ENCODE measurements at places on chromosomes 3 and 15. TPM values are rescaled to one million over a fixed set of nuclear protein-coding genes. Genes with fewer than 3 reads are reported as not detected.
A peak's percentile ranks its signal among the peaks of the same experiment; 100 is the strongest.

GRCh38 chr3:54198556-54198955 is 76.2 kb downstream of the CACNA2D3 start:
- DNase-seq, result no peak

CACNA1D gene
- total RNA-seq, result not detected

GRCh38 chr3:188385295-188385694 is 231.3 kb downstream of the LPP start:
- DNase-seq, result peak; percentile 14

IL17RC gene
- total RNA-seq, result 29.5 TPM

DNA sequence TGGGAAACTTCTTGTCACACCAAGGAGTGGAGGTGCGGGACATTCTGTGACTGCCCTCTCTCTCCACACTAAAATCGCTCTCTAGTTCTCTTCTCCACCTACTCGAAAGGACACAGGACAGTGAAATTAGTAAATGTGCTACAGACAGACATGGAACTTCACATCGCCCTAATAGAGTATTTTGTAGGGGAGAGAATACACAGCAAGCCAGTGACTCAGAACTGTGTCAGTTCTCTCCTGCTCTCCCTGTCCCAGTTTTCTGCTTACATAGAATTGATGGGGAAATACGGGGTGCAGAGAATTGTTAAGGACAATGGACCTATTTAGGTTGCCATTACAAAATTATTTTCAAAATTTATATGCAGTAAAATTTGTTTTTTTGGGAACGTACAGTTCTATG is 159.6 kb upstream of the GADL1 start:
- DNase-seq, result peak; percentile 19

- no peak for DNase-seq
Measured at GRCh38 chr3:159186581-159186980, 384.7 kb downstream of the MFSD1 start.

GRCh38 chr15:77475898-77476297 is 55.2 kb downstream of the HMG20A start:
- no peak for DNase-seq

CCDC39 gene
- total RNA-seq, result not detected

GRAMD2A gene
- total RNA-seq, result 0.44 TPM

ARGFX gene
- not detected for total RNA-seq

CCR8 gene
- not detected for total RNA-seq

DNA sequence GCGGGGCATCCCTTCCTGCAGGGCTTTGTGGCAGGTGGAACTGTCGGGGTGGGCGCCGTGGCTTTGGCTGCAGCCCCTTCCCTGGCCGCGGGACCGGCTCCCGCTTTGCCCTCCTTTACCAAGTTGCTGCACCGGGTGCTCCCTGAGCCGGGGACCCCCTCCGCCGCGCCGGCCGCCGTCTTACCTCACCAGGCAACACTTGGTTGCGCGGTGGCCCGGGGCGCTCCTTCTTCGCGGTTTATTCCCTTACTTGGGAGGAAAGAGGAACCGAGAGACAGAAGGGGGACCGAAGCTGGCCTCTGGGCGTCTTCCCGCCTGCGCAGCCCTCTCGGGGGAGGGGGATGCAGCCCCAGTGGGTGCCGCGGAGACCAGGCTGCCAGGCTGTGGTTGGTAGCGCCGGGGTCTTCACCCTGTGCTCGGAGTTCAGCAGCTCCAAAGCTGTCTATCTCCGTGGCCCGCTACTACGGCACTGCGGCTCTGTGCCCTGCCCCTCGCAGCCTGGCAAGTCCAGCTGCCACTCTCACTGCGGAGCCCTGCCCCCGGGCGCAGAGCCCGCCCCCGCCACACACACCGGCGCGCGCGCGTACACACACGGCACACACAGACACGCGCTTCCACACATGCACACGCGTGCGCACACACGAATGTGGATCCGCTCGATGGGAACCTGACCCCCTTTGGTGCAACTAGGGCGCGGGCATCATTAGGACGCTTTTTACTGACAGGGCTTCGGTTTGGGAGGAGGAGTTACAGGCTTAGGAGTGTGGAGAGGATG is at the start of gene DGKG:
Gene DGKG (minus strand): TSS at position 473 of the 775 bp plus-strand sequence. CDS start 41,775 bp downstream, outside the sequence.
- DNase-seq, result peak; percentile 51

NAALADL2 gene
- 5.1 TPM for total RNA-seq
